Activated CD4-positive, alpha-beta T cell treated with anti-CD3 and anti-CD28 coated beads, Interleukin-2, Interleukin-4, amounts not matched to agents 100 ng/mL and 50 ng/mL, durations not matched to agents 16 hours and 8 hours (primary cell): ENCODE measurements at places on chromosomes 7 and 10.
A peak's percentile ranks its signal among the peaks of the same experiment; 100 is the strongest.

- DNase-seq: no peak
Measured at GRCh38 chr7:31758755-31759154, 71.7 kb downstream of the PPP1R17 start.

GRCh38 chr10:20768843-20769242 is 128.3 kb downstream of the NEBL start:
- no peak for DNase-seq

GRCh38 chr7:39987641-39988347 is 37.7 kb downstream of the CDK13 start:
- DNase-seq: no peak

GRCh38 chr7:55260676-55261385 is 104.3 kb upstream of the LANCL2 start:
- DNase-seq: no peak

GRCh38 chr10:71124921-71125748 is 87.2 kb upstream of the UNC5B start:
- DNase-seq: no peak

DNA sequence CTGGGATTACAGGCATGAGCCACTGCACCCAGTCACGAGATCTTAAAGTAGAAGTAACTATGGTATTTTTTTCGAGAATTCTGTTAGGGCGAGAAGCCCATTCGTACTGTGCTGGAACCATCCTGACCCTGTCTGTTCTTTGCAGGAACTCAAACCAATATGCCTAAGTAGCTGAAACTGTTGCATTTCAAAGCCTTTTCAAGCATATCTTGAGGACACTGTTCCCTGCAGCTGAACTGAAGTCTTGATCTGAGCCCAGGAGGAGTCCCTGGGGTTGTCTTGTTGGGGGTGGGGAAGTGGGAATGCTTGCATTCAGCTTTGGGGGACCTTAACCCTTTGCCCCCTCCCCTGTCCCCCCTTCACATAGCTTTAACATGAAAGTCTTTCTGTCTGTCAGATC is 61.5 kb downstream of the CUX1 start:
- DNase-seq: no peak

DNA sequence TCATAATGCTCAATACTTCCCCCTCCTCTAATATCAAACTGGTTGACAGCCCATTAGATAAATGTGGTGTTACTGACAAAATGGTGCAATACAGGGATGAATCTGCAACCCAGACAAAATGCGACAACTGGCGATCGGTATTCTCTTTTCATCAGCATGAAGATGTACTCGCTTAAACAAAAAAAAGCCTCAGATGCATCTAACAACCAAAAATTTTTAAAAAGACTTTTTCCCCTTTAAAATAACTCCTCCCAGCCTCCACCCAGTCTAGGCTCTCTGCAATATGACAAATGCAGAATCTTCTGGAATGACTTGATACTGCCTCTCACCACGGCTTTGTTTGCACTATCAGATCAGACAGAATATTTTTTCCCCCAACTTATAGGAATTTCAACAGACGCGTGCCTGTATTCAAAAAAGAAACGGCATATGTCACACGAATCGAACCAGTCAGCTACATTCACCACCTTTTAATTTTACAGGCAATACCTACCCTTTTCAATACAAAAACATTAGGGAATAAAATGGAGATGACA is 1.2 kb downstream of the YWHAG start:
- DNase-seq: peak; percentile 17

GRCh38 chr7:159149488-159149887 is 4.8 kb upstream of the VIPR2 start:
- no peak for DNase-seq

- no peak for DNase-seq
Measured at GRCh38 chr10:43878386-43878785, 229.7 kb upstream of the ZNF32 start.

DNA sequence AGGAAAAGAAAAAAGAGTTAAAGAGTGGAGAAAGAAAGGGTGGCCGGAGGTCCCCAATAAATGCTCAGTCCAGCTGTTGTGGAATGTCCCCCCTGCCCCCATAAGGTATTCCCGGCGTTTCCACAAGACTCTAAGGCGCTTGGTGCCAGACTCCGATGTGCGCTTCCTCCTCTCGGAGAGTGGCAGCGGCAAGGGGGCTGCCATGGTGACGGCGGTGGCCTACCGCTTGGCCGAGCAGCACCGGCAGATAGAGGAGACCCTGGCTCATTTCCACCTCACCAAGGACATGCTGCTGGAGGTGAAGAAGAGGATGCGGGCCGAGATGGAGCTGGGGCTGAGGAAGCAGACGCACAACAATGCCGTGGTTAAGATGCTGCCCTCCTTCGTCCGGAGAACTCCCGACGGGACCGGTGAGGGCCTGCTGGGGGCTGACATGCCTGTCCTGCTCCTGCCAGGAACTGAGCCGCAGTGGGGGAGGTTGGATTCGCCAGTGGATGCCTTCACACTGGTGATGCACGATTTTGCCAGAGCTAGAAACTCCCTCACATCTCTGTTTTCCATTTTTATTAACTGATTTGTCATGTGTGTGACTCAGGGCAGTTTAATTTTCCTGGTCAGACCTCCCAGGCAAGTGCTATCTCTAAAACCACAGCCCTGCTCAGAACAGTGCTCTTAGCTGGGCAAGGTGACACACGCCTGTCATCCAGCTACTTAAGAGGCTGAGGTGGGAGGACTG is 34.2 kb downstream of the TACR2 start:
- DNase-seq: no peak

DNA sequence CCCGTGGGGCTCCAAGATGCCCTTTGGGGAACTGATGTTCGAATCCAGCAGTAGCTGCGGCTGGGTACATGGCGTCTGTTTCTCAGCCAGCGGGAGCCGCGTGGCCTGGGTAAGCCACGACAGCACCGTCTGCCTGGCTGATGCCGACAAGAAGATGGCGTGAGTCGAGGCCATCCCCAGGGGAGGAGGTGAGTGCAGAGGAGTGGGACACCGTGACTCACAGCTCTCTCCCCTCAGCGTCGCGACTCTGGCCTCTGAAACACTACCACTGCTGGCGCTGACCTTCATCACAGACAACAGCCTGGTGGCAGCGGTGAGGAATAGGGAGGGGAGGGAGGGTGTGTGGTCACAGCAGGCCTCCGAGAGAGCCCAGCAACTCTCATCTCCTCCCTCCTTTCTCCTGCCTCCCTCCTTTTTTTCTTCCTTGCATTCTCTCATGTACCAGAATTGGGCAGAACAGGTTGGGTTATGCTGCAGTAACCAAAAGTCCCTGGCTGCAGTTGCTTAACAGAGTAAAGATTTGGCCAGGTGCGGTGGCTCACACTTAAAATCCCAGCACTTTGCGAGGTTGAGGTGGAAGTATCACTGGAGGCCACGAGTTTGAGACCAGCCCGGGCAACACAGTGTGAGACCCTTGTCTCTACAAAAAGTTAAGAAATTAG is 16.5 kb downstream of the ARPC1B start:
- no peak for DNase-seq

DNA sequence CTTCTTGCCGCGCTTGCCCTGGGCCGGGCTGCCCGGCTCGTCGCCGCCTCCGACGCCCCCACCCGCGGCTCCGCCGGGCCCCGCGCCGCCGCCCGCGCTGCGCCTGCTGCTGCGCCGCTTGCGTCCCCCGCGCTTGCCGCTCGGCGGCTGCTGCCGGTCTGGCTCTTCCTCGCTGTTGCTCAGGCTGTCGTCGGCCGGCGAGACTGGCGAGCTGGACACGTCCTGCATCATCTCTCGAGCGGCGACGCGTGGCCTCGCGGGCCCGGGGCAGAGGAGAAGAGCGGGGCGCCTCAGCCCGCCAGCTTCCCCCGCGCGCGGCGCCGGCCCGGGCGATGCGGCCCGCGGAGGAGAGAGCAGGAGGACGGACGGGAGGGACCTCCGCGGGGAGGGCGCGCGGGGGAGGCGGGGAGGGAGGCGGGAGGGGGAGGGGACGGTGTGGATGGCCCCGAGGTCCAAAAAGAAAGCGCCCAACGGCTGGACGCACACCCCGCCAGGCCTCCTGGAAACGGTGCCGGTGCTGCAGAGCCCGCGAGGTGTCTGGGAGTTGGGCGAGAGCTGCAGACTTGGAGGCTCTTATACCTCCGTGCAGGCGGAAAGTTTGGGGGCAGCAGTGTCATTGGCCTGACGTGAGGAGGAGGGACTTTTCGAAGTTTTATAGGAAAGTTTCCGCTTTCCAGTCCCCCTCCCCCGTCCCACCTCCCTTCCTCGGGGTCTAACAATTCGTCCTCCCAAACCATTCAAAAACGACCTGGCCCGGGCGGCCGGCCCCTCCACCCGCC is at the start of gene TWIST1:
Gene TWIST1, minus strand, starts transcription at position 546 of the 779 bp plus-strand sequence. Its CDS starts 315 bp downstream, at position 231.
- DNase-seq: no peak

- DNase-seq: no peak
Measured at GRCh38 chr10:45093945-45094344, 93.2 kb downstream of the ZNF22 start.

DNA sequence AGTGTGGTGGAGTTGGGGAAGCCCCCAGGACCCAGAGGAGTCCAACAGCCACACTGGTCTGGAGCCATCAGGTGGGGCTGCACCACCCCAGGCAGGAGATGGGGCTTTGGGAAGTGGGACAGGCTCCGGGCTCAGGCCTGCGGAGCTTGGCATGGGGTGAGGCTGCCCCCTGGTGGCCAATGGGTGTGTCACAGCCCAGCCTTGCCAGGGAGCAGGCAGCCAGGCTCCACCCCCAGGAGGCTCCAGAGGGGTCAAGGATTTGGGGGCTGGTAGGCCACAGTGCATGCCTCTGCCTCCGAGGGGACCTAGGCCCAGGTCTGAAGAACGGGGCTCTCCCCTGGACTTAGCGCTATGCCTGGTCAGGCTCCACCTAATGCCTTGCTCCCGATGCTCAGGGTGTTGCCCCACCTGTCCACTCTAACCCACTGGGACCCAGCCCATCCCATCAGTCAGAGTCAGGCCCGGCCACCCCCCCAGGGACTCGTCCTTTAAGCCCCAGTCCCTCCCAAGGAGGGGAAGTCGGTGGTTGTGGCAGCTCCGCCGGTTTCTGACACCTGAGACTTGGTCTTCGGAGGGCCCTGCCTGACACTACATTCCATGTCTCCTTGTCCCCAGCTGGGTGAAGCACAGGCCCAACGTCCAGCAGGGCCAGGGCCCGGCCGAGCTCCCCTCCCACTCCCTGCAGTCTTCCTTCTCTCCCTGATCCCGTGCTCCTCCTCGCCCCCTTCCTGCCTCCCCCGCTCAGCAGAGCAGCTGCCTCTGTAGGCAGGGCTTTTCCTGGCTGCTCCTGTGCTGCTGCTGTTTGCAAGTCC is 11.3 kb upstream of the SAMD8 start:
- peak; percentile 79 for DNase-seq

DNA sequence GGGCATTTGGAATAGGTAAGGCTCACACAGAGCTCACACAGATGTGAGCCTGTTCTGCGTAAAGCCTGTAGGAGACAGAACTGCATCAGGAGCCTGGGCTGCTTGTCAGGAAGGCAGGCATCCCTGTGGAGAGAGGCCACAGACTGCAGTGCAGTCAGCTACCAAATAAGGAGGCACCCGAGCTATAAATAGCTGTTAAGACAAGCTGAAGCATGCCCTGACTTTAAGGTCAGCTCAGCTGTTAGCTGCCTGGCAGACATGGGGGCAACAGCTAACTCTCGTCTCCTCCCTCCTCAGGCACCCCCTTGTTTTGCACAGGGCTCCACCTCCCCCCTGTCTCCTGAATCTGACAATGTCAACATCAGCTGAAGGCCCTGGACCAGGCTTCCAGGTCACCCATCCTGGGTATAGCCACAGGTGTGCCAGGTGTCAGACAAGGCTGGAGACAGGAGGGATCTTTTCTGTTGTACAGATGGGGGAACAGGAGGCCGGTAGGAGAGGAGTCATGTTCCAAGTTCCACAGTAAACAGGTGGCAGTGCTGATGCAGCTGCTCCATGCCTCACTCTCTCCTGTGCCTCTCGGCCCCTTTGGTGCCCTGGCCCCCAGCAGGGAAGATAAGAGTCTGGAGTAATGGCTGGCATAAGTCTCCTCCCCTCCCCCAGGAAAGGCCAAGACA is 27.6 kb upstream of the MKRN1 start:
- no peak for DNase-seq

GRCh38 chr7:46885167-46885566 is 696.7 kb downstream of the TNS3 start:
- DNase-seq: no peak

DNA sequence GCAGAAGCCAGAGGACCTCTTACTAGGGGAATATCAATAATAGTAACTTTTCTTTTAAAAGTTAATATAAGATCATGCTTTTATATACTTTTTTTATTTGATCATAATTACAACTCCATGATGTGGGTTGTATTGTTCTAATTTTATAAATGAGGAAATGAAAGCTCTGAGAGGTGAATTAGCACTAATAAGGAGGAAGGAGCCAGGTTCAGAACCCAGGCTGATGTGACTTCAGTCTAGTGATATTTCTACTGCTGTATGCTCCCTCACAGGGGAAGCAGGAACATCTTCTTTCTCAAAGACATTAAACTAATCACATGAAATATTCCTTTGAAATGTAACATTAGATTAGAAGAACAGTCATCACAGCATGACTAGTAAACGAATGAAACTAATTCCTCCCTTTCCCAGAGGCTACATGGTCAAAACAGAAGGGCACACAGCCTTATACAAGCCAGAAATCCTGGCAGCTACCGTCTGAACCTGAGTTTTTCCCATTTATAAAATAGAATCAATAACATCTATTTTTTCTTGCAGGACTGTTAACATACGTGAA is 81.4 kb upstream of the GJD4 start:
- no peak for DNase-seq

GRCh38 chr7:137655804-137656203 is 191.0 kb downstream of the DGKI start:
- DNase-seq: no peak

GRCh38 chr7:21103426-21104123 is 316.9 kb upstream of the SP8 start:
- no peak for DNase-seq

GRCh38 chr7:148964483-148965267 is 63.6 kb downstream of the PDIA4 start:
- no peak for DNase-seq

DNA sequence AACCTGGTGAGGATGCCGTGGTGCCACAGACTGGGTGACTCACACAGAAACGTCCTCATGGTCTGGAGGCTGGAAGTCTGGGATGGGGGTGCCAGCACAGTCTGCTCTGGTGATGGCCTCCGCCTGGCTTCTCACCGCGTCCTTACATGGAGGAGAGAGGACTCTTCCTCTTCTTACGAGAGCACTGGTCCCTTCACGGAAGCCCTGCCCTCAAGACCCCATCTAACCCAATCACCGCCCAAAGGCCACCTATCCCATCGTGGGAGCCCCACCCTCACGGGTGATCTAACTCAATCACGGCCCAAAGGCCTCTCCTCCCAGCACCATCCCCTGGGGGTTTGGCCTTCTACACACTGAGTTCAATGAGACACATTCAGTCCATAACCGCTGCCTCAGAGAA is 137.7 kb downstream of the PTPRN2 start:
- DNase-seq: no peak

- no peak for DNase-seq
Measured at GRCh38 chr10:60808036-60808435, 29.8 kb downstream of the CDK1 start.

GRCh38 chr7:2781636-2782035 is 62.5 kb downstream of the GNA12 start:
- DNase-seq: no peak

- no peak for DNase-seq
Measured at GRCh38 chr7:7098280-7098818, 84.0 kb upstream of the C1GALT1 start.
